RWPE2 (cell line): ENCODE measurements at places on chromosomes 2 and 18.

- DNase-seq, result no peak
These were observed 24.0 kb downstream of the MAIP1 start for GRCh38 chr2:199979398-199979797.

GRCh38 chr18:63878343-63878742 lies 9.2 kb upstream of the SERPINB2 start:
- DNase-seq, result no peak

- no peak for DNase-seq
These were observed at the start of gene ZNF385B for GRCh38 chr2:179861416-179862067. TSS of gene ZNF385B (minus strand) at chr2:179861612.

DNA sequence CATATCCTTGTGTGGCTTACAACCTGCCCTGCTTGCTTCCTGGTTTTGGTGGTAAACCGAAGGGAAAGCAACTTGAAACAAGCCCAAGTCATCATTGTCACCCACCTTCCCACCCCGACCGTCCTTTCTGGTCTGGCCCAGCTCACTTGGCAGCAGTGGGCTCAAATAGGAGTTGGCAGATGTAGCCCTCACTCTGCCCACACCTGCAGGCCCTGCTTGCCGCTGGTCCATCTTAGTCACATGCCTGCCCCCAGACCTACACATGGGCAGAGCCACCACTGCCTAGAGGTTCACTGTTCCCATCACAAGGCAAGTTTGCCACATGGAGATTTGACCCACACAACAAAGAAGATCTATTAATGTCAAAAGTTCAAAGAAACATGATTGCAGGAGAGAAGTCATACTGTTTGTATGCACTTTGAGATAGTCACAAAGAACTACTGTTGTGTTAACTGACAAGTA lies 9.3 kb downstream of the EIPR1 start:
- no peak for DNase-seq

DNA sequence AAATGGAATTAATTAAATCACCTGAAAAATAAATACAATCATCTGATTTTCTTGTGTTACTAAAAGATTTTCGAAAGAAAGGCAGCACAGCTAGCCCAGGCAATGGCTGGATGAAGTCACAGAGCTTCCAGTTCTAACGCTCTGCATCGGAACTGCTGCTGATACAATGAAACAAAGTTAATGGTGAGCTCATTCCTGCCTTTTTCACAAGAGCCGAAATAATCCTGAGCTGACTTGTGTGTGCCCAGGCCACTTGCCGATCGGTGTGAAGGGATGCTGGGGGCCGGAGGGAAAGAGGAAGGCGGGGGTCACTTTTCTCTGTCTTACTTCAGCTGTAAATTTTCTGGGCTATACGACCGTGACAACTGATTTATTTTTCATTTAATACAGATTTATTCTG lies 149.5 kb downstream of the INO80D start:
- DNase-seq, result no peak

DNA sequence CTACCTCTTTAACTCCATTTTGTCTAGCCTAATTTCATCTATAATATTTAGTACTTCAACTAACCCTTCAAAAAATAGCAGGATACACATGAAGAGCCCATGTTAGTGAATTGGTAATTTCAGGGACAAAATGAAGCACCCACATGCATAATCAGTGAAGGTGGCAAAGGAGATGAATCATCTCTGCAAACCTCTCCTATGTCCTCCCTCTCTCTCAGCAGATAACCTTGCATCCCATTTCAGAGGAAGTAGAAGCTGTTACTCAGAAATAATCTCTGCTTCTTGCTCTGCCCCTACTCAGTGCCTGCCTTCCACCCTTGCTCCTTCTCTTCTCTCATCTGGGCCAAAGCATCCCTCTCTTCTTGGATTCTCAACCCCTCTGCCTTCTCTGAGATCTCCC lies 60.2 kb upstream of the CAVIN2 start:
- DNase-seq, result no peak

DNA sequence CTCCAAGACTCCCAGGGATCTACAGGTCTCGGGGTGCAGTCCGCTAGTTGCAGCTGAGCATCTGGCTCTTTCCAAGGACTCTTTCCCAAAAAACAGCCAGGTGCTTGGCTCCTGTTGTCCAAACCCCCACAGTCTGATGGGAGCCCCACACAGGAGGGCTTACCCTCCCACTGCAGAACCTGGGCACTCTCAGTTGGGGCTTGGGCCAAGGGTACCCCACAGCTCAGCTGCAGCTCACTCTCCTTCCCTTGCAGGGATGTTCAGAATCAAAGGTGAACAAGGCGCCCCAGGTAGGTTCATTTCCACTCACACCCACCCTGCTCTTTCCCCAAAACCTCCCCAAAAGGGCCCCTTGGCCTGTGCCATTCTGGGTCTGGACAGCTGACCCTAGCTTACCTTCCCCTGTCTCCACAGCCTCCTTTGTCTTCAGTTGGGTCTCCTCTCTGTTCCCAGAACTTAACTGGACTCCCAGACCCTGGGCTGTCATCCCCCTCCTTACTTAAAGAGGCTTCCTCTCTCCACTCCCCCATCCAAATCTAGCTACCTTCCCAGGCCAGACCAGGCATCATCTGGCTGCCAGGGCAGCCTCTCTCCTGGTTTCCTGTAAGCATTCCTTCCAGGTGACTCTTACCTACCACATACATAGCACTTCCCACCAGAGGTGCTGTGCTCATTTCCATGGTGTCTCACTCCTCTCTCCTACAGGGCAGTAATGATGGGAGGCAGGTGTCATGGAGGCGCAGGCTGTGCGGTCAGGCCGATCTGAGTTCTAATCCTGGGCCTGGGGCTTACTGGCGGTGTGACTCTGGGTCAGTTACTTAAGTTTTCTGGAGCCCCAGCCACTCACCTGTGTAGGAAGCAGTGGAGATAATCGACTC lies 29.5 kb downstream of the MARCO start:
- no peak for DNase-seq

- DNase-seq, result no peak
These were observed 95.9 kb downstream of the GFPT1 start for GRCh38 chr2:69291004-69291650.

- DNase-seq, result no peak
These were observed 955 bp upstream of the BBS5 start for GRCh38 chr2:169478339-169478738.
